Neural crest cell (in vitro differentiated cells): ENCODE measurements at places on chromosomes 16 and 17. TPM values are rescaled to one million over a fixed set of nuclear protein-coding genes. Genes with fewer than 3 reads are reported as not detected.

DNA sequence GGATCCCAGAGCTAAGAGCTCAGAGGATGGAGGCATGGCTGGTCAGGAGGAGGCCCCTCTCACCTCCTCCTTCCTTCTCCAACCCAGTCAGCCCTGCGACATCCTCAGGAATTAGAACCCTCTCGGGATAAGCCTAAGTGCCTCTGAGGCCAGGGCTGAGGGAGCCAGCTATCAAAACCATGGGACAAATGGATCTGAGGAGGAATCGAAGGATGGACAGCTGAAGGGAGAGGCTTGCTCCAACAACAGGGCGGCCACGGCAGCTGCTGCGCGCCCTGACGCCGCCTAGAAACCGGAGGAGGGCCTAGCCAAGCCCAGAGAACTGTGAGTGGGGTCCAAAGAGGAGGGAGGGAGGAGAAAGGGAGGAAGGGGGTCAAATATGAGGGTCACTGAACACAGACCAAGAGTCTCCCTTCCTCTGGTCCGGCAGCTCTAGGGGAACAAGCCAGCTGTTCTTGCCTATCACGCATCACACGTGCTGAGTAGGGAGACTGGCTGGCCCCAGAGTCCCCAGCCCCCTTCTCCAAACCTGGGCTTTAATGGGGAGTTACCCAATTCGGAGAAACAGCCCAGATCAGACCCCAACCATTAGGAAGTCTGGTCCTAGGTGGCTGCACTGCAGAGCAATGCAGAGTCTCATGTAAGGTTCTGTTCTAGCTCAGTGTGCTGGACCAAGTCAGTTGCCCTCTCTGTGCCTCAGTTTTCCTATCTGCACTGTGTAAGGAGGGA, 5.9 kb upstream of the HOXB13 start:
- no peak for DNase-seq

DNA sequence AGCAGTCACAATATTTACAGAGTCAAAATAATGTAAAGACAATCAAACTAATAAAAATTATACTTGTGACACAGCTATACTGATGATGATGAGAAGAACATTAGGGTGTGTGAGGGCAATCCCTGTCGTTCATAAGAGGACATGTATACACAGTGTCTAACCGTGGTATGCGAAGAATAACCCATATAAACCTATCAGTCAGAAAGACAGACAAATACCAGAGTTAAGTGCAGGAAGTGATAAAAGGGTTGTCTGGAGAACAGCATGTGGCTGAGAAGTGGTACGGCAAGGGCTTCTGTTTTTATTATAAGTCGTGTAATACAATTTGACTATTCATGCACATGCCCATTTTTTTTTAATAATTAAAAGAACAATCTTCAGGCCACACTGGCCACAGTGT, 46.7 kb downstream of the LMF1 start:
- DNase-seq, result no peak

GRCh38 chr17:60158751-60159478, 9.1 kb downstream of the CA4 start:
- no peak for DNase-seq

DNA sequence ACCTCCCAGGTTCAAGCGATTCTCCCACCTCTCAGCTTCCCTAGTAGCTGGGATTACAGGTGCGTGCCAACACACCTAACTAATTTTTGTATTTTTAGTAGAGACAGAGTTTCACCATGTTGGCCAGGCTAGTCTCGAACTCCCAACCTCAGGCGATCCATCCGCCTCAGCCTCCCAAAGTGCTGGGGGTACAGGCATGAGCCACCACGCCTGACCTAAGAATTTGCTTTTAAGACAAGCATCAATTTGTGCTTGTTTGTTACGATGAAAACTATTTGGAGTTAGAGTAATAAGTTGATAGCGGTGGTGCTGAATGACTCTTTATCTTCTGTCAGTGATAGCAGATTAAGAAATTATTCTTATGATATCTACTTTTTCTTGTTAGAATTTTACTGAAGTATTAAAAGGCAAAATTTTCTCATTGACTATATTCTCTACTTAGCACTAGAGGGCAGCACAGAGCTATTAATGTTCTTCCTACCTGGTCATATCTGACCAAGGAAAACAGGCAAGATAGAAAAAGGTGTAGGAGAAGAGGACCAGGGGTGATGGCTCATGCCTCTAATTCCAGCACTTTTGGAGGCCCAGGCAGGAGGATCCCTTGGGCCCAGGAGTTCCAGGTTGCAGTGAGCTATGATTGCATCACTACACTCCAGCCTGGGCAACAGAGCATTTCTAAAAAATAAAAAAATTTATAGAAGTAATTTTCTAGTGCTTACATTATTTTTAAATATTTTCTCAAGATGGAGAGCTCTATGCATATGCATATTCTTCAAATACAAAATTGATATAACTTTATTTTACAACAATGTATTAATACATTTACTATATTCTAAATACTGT, 24.5 kb downstream of the STXBP4 start:
- no peak for DNase-seq

GRCh38 chr17:64418506-64419339, 28.1 kb upstream of the PECAM1 start:
- no peak for DNase-seq

GRCh38 chr16:14179116-14179515, 108.0 kb downstream of the MRTFB start:
- no peak for DNase-seq

GRCh38 chr17:4375039-4375748, 8.7 kb upstream of the UBE2G1 start:
- no peak for DNase-seq

- no peak for DNase-seq
Observed at GRCh38 chr17:51707216-51707615, 446.9 kb downstream of the UTP18 start.

DNA sequence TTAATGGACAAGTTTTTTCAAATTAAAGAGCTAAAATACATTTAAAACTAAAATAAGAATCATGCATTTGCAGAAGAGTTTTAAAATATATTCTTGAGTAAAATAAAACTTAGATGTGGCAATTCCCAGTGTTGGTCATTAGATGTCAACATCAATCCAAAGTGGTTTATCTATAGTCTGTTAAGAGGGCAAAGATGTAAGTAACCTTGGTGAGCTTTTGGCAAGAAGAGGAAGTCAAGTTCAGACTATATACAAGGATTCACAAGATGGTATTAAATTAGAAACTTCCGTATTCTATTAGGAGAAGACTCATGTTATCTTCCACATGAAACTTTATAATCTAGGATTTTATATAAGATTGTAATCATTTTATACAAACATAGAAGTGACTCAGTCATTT, 73.1 kb downstream of the CEP95 start:
- no peak for DNase-seq

- DNase-seq, result no peak
Observed at GRCh38 chr17:2420176-2420575, 19.3 kb upstream of the MNT start.

- DNase-seq, result no peak
Observed at GRCh38 chr17:55632236-55632635, 90.4 kb downstream of the TMEM100 start.

Gene ERI2
- total RNA-seq, result 40.4 and 43.6 TPM in 2 replicates

Gene EXOC3L1
- total RNA-seq, result 0.30 and 0.44 TPM in 2 replicates

Gene CARD14
- 1.3 and 1.7 TPM in 2 replicates for total RNA-seq

Gene DHX8
- total RNA-seq, result 56.9 and 68.0 TPM in 2 replicates
